ENCODE measurements at places on chromosomes 16 and 17.

DNA sequence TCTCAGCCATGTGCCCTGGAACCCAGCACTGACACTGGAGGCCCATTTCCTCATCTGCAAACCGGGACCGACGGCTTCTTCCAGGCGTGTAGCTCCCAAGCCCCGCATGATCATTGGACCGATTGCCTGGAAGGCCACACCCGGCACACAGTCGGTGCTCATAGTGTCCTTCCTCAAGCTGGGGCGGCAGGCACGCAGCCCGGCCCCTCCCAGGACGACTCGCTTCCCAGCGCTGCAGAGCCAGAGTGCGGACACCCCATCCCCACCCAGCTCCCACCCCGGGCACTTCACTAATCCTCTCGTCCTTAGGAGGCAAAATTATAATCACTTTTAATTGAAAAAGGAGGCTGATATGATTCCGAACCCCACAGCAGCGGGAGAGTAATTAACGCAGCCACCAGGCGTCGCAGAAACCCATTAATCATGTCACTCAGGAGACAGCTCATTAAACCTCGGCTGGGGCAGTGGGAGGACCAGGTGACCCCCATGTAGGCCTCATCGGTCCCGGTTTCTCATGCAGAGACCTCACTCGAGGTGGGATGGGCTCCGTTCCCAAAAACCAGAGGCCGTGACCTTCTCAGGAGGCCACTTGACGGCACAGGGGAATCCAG, 33.1 kb downstream of the ZNF469 start:
- no peaks in the 10 kb centered on the region for H3K36me3 ChIP-seq
- no peak overlapping the region for H3K27ac ChIP-seq
- no peaks in the 10 kb centered on the region for H3K4me1 ChIP-seq
- DNase-seq = no peak
- no peak overlapping the region for H3K4me3 ChIP-seq

GRCh38 chr17:57032343-57032742, 52.7 kb upstream of the AKAP1 start:
- no peak overlapping the region for H3K27ac ChIP-seq
- no peaks in the 10 kb centered on the region for H3K27me3 ChIP-seq
- no peaks in the 10 kb centered on the region for H3K36me3 ChIP-seq

- no peaks in the 10 kb centered on the region for H3K36me3 ChIP-seq
- DNase-seq = no peak
- no peak overlapping the region for H3K27ac ChIP-seq
- no peak overlapping the region for H3K4me3 ChIP-seq
- H3K4me1 ChIP-seq = no peaks in the 10 kb centered on the region
These were observed 18.5 kb upstream of the PHF12 start for GRCh38 chr17:28969706-28970393.

DNA sequence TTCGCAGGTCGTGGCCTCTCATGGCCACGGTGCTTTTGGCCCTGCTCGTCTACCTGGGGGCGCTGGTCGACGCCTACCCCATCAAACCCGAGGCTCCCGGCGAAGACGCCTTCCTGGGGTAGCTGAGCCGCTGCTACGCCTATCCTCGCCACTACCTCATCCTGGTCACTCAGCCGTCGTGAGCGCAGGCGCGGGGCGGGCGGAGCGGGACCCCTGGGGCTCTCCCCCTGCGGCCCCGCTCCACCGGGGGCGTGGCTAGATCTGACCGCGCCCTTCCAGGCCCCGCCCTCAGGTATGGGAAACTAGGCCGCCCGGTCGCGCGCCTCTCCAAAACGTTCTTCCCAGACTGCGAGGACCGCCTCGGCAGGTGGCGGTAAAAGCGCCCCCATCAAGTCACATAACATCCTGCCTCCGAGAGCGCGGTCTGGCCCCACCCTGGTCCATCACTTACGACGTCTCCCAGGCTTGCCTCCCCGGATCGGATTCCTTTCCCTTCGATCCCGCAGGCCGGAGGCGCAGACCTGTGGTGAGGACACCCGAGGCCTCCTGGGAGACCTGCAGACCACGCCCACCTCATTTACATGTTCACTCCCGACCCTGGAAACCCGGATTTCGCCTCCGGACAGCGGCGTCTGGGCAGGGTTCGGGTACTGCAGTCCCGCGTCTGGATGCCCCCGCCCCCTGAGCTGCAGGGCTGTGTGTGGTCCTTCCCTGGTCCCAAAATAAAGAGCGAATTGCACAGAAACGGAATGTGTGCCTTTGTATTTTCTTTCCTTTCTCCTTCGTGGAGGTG, 91.5 kb upstream of the TMEM97 start:
- peaks cover 17% of the 10 kb centered on the region for H3K4me1 ChIP-seq
- H3K27ac ChIP-seq = no peak overlapping the region
- H3K27me3 ChIP-seq = peaks cover 23% of the 10 kb centered on the region
- DNase-seq = peak; percentile 60
- peak overlapping the region; percentile 68 for H3K4me3 ChIP-seq
- peaks cover 2% of the 10 kb centered on the region for H3K36me3 ChIP-seq

GRCh38 chr17:52178012-52178411, 19.5 kb upstream of the CA10 start:
- H3K27me3 ChIP-seq = no peaks in the 10 kb centered on the region
- H3K36me3 ChIP-seq = no peaks in the 10 kb centered on the region
- no peaks in the 10 kb centered on the region for H3K4me1 ChIP-seq
- H3K4me3 ChIP-seq = no peak overlapping the region
- H3K27ac ChIP-seq = no peak overlapping the region
- DNase-seq = no peak

DNA sequence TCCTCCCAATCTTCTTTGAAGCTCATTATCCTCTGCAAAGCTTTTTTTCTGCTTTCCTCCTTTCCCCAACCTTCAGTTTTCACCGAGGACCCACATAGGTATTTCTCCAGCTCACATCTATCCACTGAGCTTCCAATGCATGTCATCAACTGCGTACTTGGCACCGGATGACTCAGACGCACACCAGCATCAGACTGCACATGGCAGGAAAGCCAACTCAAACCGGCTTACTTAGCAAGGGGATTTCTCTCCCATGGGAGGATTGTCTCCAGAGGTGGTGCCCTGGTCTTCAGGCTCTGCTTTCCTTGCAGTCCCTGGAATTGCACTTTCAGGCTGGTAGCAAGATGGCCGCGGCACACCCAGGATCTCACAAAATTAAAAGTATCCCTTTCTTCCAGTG, 1.7 kb upstream of the AKTIP start:
- peaks cover 8% of the 10 kb centered on the region for H3K27me3 ChIP-seq
- peaks cover 22% of the 10 kb centered on the region for H3K4me1 ChIP-seq

DNA sequence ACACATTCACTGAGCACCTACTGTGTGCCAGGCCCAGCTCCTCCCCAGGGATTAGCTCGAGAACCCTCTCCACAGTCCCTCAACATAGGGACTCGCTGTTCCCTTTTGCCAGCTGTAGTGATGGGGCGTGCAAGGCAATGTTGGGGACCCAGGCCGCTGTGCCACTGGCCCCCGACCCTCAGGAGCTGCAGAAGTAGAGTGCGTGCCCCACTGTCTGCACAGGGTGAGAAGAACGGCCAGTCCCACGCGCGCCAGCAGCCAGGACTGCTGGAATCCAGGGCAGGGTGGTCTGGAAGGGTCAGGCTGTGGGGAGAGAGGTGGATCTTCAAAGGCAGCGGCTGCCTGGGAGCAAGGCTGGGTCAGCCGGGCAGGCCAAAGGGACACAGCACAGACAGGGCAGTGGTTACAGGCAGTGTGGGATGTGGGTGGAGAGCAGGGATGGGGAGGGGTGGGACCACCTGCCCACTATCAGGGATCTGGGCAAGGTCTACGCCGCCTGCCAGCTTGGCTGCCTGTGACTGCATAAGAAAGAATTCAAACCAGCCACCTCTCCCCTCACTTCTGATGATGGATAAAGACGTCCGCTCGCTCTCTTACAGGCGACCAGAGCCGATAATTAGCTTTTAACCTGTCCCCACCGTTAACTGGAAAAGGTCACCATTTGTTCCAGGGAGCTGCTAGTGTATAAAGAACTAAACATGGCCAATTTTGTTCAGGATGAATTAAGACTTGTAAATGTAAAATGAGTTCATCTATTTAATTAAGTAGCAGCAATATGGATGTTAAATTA, 86.7 kb upstream of the GSE1 start:
- H3K4me1 ChIP-seq = peaks cover 28% of the 10 kb centered on the region
- H3K27me3 ChIP-seq = no peaks in the 10 kb centered on the region
- no peak overlapping the region for H3K4me3 ChIP-seq
- no peak overlapping the region for H3K27ac ChIP-seq
- H3K36me3 ChIP-seq = no peaks in the 10 kb centered on the region

DNA sequence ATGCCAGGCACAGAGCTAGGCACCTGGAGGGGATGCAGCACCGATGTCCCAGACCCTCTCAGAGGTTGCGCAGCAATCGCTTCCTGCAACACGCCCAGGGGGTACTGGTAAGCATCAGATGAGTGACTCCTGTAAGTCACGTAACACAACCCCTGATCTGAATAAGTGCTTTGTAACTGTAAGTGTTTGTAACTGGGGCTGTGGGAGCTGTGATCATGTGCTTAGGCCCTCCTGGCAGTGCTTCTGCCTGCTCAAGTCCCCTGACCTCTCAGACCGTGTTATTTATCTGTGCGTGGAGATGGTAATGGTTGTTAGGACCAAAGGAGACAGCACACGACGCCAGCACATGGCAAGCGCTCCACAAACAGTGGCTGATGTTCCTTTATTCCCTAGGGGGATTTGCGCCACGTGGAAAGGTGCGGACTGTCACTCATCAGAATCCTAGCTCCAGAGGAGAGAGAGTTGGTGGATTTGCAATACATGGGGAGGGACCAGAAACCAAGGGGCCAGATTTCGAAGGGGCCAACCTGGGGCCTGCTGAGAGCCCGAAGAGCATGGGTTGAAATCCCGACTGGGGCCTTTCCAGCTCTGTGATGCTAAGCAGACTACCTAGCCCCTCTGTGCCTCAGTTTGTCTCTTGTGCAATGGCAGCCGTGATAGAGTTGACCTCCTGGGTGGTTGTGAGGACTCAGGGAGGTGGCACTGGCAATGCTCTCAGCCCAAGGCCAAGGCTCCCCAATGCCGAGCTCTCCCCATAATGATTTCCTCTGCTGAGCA, 151.8 kb downstream of the IRF8 start:
- H3K27me3 ChIP-seq = no peaks in the 10 kb centered on the region
- DNase-seq = no peak
- no peaks in the 10 kb centered on the region for H3K36me3 ChIP-seq
- no peak overlapping the region for H3K4me3 ChIP-seq
- H3K4me1 ChIP-seq = no peaks in the 10 kb centered on the region

Data from common myeloid progenitor, CD34-positive (primary cell).